ENCODE measurements at places on chromosomes 12 and 14. TPM values are rescaled to one million over a fixed set of nuclear protein-coding genes. Genes with fewer than 3 reads are reported as not detected.

Gene PZP
- not detected for total RNA-seq

Gene PLXNC1
- total RNA-seq, result 6.4 TPM

Gene TSPAN19
- total RNA-seq, result not detected

Gene CYP46A1
- total RNA-seq, result 0.13 TPM

Gene SYCP3
- total RNA-seq, result not detected

Gene CCDC38
- not detected for total RNA-seq

Gene TMEM229B
- total RNA-seq, result 39.7 TPM

Gene ANKRD33
- not detected for total RNA-seq

Gene CCDC175
- not detected for total RNA-seq

Gene C12orf50
- not detected for total RNA-seq

Gene ERP27
- total RNA-seq, result not detected

Gene RPL10L
- total RNA-seq, result 5.7 TPM

Gene KRT6A
- not detected for total RNA-seq

Gene MYRFL
- total RNA-seq, result 55.7 TPM

GRCh38 chr14:31440280-31440679 lies 17.0 kb downstream of the DTD2 start:
- no peak for DNase-seq

DNA sequence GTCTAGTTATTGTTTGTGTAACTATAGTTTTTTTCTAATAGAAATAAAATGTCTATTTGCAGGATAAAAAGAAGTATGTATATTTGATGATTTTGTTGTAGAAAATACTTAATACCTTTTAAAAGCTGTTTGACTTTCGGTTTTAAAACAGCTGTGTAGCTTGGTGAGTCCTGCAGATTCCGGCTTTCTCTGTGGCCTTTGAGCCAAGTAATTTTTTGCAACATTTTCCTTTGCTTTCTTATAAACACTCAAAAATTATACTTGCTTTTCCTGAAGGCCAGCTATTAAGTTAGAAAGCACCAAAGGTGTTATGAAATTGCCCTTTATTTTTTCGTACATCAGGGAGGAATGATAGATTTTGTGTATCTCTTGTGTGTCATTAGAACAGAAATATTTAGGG lies 63.6 kb downstream of the CRADD start:
- DNase-seq, result no peak

DNA sequence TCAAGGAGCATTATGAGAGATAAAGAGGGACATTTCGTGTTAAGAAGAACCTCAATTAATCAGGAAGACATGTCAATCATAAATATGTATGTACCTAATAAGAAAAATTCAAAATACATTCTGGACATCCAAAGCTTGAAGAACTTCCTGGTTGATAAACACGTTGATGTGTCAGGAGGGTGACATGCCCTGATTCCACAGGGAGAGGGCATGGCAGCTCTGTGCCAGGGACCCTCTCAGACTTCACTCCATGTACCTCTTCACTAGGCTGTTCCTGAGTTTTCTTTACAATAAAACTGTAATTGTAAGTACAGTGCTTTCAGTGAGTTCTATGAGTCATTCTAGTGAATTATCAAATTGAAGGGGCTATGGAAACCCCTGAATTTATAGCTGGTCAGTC lies 163.5 kb downstream of the CFAP54 start:
- no peak for DNase-seq

DNA sequence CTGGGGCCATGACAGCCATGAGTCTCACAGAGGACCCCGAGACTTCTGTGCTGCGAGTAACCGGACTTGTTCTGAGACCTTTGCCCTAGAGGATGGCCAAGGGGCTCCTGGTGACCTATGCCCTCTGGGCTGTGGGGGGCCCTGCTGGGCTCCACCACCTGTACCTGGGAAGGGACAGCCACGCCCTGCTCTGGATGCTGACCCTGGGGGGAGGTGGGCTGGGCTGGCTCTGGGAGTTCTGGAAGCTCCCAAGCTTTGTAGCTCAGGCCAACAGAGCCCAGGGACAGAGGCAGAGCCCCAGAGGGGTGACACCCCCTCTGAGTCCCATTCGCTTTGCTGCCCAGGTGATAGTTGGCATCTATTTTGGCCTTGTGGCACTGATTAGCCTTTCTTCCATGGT lies 2.1 kb downstream of the DNAJC22 start:
- no peak for DNase-seq

- no peak for DNase-seq
Measured at GRCh38 chr12:118536306-118536906, 160.1 kb downstream of the SUDS3 start.

DNA sequence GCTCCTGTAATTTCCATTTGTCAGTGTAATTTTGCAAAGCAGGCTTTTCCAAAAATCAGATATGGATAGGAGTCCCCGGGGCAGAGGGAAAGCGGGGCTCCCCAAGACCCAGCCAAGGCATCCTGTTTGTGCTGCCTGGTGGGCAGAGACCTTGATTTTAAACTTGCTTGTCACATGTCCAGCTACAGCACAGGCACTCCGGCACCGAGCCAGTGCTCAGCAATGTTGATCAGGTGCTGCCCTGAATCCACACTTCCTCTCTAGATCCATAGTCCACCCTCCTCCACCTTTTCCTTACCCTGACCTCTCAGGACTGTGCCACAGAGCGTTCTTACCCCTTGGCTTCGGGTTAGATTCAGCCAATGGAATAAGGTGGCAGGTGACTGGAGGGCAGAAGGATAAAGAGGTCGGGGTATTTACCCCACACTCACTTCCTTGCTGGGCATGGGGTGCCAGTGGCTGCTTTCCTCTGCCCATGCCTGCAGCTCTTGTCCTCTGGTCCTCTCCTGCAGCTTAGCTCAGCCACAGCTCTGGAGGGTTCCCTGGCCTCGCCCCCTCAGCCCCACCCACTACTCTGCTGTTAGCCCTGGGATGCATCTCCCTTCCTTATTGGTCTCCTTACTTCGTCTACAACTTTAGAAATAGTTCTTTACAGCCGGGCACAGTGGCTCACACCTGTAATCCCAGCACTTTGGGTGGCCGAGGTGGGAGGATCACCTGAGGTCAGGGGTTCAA lies 80.1 kb downstream of the IRF2BPL start:
- no peak for DNase-seq

GRCh38 chr14:73759183-73759713 lies 45.1 kb upstream of the PNMA1 start:
- peak; percentile 83 for DNase-seq

DNA sequence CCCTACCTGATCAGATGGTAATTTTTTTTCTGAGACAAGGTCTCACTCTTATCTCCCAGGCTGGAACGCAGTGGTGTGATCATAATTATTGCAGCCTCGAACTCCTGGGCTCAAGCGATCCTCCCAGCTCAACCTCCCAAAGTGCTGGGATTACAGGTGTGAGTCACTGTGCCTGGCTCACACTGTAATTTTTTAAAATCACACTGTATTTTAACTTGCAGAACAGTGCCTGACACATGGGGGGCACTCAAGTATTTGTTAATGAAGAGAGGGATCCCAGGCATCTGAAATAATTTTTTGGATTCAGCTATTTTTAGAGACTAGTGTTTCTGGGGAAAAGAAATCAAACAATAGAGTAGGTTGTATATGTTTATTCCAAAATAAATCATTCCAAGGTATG lies 21.7 kb downstream of the LIMA1 start:
- no peak for DNase-seq

DNA sequence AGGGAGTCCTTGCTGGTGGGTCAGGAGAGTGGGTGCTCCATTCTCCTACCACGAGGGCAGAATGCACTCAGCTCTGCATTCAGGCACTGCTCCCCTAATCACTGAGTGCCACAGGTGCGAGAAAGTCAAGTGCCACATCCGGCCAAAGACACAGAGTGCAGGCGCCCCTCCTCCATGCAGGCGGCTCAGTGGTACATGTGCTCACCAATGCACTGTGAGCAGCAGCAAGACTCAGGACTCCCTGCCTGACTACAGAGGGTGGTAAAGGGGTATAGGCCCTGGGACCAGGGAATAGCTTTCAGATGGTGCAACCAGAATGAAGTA lies 32.9 kb downstream of the ZFYVE21 start:
- DNase-seq, result no peak

- no peak for DNase-seq
Measured at GRCh38 chr14:86022031-86022629, 492.2 kb downstream of the FLRT2 start.

- no peak for DNase-seq
Measured at GRCh38 chr14:59362513-59362912, 102.7 kb downstream of the GPR135 start.

DNA sequence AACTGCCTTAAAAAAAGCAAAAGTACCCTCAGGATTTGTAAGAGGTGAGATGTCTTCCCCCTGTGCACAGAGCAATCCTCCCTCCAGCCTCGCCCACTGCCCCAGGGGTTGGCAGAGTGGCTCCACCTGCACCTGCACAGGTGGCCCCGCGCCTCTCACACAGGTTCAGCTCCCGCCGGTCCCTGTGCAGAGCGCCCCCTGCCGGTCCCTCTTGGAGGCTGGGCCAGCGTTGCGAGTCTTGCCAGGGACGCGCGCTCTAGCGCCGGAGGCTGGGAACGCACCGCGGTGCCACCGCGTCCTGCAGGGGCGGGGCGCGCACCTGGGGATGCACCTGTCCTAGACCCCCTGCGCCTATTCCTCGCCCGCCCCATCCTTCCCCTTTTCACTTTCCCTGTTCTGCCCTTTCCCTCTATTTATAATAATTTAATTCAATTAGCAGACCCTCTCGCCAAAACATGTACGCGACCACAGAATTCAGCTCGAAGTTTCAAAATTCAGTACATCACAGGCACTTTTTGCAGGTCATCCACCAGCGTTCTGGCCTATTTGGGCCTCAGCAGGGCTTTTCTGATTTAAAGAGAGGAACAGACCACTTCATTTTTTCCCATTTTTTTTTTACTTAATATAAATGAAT lies 618.6 kb downstream of the AACS start:
- DNase-seq, result no peak

GRCh38 chr12:105978686-105979085 lies 160.1 kb downstream of the NUAK1 start:
- no peak for DNase-seq

DNA sequence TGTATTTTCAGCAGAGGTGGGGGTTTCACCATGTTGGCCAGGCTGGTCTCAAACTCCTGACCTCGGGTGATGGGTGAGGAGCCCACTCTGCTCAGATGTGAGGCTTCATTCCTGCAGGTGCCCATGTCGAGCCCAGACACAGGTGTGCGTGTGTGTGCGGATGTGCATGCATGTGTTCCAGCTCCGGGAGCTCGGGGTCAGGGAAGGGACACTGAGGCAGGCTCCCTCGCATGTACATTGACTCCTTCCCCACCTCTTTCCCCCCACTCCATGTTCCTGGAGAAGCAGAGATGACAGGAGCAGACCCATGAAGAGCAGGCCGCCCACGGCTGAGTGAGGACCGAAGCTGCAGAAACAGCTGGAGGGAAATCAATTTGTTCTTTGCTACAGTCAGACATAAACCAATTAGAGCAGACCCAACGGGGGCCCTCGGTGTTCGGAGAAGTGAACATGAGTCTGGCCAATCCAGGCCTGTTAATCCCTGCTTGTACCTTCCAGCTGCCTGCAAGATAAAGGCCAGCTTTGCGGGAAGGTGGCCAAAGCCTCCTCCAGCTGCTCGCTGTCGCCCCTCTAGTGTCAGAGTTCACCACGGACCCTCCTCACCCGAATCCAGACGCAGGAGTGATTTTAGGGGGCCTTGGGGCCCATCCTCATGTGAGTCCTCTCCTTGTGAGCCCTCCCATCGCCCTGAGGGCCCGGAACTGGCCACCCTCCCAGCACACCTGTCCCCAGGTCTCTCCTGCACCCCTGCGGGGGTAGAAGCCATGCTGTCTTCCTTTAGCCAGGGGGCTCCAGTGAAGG lies 321.0 kb upstream of the RTL1 start:
- DNase-seq, result no peak

DNA sequence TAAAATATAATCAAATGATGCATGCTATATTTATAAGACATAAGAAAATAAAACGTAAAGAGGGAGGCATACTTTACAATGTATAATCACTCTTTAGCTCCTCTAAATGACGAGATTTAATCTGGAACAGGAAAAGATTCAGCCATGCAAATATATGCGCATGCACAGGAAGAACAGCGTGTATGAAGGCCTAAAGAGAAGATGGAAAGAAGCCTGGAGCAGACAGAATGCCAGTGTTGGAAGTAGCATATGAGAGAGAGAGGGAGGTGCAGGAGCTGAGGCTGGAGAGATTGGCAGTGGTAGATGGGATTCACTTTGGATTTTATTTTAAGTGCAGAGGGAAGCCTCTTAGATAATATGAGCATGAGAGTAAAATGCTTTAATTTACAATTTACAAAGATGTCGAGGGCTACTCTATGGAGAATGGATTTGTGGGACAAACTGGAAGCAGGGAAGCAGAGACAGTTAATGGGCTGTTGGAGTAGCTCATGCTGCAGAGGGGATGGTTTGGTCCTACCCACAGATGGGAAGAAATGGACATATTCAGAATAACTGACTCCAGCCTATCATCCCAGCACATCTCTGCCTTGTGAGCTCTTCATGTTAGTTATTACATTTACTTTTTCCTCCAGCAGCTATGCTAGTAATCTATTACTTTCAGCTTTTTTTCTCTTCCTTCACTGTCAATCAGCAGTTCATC lies 411.1 kb downstream of the TMTC2 start:
- DNase-seq, result no peak

DNA sequence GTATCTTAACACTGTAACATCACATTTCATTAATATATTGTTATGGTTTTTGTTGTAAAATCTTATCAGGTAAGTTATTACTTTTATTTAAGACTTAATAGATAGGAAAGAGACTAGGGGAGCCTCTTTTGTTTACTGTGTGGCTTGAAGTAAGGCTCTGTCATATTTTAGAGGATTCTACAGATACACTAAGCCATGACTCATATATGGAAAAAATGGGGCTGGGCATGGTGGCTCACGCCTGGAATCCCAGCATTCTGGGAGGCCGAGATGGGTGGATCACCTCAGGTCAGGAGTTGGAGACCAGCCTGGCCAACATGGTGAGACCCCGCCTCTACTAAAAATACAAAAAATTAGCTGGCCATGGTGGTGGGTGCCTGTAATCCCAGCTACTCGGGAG lies 23.6 kb upstream of the NPFF start:
- no peak for DNase-seq

DNA sequence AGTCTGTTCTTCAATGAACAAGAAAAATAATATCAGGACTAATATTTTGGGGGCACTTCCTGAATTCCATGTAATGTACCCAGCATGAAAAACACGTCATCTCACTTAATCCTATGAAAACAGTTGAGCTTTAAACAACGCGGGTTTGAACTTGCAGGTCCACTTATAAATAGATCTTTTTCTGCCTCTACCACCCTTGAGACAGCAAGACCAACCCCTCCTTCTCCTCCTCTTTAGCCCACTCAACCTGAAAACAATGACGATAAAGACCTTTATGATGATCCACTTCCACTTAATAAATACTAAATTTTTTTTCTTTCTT lies 203.9 kb upstream of the KRR1 start:
- DNase-seq, result no peak
